ENCODE measurements at places on chromosomes 3 and 15.

- DNase-seq = peak; percentile 56
Observed at GRCh38 chr3:34261001-34261385, 462.6 kb downstream of the PDCD6IP start.

DNA sequence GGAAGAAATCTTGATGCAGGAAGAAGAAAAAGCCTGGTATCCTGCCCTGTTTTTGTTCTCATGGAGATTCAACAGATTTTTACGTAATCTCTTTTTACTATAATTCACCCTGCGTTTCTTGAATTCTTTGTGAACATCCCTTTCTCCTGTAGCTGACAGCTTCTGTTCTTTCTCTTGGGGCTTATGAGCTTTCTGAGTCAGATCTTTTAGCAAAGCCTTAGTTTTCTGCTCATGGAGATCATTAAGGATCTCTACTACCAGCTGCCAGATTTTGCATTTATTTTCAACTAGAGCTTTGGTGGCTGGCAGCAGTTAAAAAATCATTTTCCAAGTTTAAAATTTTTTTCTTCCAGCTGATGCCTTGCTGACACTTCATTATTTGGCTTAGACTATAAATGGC, 51.6 kb downstream of the MOBP start:
- no peak for DNase-seq

DNA sequence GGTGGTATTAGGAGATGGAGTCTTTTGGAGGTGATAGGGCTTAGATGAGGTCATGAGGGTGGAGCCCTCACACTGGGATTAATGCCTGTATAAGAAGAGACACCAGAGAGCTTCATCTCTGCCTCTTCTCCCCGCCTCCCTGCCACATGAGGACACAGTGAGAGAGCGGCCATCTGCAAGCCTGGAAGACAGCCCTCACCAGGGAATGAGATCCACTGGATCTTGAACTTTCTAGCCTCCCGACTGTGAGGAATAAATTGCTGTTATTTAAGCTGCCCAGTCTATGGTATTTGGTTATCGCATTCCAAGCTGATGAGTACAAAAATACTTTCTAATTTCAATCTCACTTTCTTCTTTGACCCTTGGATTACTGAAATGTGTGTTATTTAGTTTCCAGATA, 121.4 kb downstream of the OCA2 start:
- no peak for DNase-seq

- DNase-seq = no peak
Observed at GRCh38 chr3:46348823-46349482, 5.0 kb upstream of the CCR2 start.

DNA sequence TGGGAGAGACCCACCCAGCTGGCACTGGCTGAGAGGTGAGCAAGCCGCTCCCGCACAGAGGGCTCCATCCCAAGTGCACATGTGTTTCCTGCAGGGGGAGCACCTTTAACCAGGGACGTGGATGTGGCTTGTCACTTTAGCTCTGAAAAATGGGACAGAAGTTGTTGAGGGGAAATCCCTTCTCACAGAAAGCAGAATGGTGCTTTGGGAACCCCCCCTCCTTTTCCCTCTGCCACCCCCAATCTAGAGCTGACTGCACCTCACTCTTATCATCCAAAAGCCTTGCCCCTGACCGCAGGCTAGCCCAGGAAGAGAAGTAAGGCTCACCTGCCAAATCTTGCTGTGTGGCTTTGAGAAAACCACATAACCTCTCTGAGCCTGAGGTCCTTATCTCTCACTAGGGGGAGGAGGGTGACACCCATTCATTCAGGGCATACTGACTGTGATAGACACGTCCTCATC, 77.9 kb downstream of the RPN1 start:
- DNase-seq = no peak

DNA sequence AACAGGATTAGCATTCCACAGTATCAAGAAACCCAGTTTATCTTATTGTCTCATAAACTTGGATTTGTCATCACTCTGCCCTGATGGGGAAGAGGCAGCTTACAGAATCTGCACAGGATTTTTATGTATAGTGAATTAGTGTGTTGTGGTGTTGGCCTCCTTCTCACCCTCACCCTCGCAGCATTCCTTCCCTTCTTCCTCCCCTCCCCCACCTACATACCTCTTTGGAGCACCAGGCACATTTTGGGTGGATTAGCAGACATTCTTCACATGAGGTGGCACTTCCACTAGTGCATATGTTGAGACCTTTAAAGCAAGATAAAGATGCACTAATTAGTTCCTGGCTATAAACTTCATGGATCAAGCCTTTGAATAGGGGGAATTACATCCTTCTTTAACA, 13.9 kb downstream of the ITGB5 start:
- no peak for DNase-seq

DNA sequence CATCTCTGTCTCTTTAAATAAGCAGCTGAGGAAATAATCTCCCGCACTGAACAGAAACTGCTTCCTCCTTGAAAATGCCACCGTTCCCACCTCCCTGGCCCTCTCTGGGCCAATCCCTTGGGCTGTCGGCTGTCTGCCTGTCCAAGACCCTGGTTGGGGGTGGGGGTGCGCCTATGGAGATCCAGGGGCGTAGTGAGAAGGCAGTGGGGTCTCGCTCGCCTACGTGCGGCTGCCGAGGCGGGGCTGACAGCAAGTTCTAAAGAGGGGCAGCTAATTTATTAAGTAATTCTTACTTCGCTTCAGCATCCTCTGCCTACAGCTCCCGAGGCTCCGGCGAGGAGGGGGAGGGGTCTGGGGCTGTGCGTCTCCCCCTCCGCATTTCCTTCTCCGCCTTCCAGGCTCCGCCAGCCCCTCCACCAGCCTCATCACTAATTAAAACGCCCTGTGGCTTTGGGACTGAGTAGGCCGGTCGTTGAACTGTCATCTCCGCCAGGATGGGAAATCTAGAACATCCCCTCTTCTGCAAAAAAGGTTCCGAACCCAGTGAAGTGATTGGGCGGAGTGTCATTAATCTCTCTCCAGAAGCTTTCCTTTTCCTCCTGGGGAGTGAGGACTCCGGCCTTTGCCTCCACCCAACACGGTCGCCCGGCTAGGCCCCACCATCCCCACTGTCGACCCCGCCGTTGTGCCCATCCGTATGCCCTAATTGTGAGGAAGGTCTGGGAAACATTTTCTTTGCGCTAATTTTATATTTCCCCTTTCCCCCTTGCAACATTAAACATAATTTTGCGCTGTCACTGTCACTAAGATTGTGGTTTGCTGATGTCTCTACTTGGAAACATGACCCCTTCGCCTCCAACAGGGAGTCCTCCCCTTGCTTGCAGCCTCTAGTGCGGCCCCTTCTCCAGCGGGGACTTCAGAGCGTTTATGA, 16.9 kb downstream of the NR2F2 start:
- DNase-seq = no peak

DNA sequence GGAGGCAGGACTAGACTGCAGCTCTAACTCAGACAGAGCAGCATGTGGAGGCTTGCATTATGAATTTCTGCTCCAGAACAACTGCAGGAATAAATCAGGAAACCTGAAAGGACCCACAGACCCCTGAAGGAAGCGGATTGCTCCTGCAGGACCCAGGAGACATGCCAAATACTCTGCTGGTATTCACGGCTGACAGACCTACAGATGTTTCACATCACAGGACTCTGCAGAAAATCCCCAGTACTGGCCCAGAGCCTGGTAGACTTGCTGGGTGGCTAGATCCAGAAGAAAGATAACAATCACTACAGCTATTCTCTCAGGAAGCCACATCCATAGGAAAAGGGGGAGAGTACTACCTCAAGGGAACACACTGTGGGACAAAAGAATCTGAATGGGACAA, 942.1 kb downstream of the AGBL1 start:
- DNase-seq = no peak

DNA sequence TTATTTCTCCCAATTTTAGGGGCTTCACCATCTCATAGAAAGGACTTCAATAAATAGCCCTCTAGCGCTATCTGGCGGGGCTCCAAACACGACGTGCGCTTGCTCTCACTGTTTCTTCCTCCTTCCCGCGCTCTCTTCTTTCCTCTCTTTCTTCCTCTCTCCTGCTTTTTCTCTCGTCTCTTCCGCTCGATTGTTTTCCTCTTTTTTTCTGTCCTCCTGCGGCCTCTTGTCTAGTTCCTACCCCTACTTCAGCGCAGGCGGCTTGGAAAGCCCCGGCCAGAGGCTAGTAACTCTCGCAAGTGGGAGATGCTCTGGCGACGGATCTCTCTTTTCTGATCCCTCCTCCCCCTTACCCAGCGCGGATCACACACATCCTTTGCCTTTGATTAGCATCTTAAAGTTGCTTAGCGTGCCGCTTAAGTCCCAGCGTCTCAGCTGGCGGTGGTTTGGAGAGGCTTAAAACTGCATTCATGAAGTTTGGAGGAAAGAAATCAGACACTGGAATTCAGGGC, 6.2 kb upstream of the MEIS2 start:
- no peak for DNase-seq

DNA sequence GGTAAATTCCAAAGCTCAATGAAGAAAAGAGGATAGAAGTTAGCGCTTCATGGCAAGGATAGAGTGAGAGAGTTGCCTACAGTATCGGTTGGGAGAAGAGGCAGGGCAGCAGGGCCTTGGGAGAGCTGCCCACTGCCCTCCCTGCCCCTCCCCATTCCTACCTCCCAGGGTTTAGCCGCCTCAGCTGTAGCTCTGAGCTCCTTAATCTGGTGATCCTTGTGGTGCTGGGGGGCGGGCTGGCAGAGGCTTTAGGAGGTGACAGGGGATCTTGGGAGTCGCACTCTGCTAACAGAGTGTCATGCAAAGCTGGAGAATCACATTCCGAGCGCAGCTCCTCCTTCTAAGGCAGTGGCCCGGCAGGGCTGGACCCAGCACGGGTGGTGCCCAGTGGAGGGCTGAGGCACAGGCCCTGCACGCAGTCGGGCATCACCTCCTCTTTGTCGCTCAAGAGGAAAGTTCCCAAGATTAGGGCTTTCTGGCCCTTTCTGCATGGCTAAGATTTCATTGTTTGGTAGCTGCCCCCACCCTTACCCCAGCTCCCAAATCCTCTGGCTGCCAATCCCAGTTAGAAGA, 57.1 kb upstream of the POLG start:
- no peak for DNase-seq

GRCh38 chr3:134658555-134658954, 7.7 kb upstream of the KY start:
- DNase-seq = no peak

GRCh38 chr15:44092221-44092620, 102.8 kb downstream of the FRMD5 start:
- no peak for DNase-seq

DNA sequence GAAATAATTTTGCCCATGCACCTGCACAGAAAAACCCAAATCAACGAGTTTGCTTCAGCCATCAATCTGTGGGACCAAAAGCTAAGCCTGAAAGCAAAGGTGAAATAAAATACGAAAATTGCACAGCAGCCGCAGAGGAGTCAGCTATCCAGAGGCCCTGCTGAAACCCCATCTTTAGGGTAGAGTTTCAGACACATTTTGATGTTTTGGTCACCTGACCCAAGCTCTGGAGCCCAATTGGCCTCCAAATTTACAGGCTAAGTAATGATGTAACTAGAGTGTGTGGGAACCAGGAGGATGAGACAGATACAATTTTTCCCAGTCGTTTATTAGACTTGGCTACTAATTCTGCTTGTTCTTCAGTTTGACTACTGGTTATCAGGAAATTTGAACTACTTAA, 308.6 kb upstream of the ATP11B start:
- no peak for DNase-seq

DNA sequence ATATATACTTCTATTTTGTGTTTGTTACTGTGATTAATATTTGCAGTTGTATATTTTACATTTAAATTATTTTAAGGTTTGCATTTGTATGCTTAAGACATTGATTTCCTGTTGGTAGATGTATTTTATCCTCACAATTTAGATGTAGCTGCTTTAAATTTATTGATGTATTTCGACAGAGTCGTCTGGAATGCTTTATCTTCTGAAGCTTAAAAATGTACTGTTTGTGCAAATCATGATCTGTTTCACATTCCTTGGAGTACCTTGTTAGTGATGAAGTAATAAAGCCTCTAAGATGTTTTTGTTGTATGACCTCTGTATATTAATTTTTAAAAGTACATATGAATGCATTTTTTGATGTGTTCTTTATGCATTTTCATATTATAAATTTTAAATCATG, 1.9 kb downstream of the CHD2 start:
- no peak for DNase-seq

DNA sequence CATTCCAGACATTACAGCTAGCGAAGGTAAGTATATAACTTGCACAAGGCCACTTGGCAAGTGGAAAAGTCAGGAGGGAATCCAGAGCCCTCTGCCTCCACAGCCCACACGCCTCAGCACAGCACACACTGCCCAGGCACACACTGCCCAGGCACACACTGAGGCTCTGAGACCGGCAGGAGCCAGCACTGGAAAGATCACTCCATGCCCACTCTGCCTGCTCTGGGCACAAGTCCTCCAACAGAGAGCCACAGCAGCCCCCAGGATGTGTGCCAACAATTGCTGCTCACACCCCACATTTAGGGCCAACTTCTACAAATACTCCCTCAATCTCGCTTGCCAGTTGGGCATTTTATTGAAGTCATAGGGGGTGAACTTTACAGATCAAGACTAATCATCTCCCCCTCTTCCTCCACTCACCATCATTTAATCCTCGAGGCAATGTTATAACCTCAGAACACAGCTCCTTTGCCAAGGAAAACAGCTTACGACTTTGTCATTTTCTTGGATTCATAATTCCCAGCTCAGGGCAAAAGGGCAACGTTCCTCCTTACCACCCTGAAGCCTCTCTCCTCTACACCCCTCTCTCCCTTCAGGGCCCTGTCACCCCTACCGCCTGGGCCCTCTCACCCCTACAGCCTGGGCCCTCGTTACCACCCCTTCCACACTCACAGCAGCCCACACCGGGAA, 53.0 kb upstream of the TPM1 start:
- DNase-seq = no peak

GRCh38 chr3:149894205-149894604, 76.5 kb downstream of the PFN2 start:
- peak; percentile 54 for DNase-seq

- peak; percentile 54 for DNase-seq
Observed at GRCh38 chr3:10758304-10759037, 57.6 kb upstream of the SLC6A11 start.

GRCh38 chr3:34421762-34422161, 623.3 kb downstream of the PDCD6IP start:
- no peak for DNase-seq

GRCh38 chr3:35946121-35946853, 307.0 kb downstream of the ARPP21 start:
- DNase-seq = peak; percentile 4

DNA sequence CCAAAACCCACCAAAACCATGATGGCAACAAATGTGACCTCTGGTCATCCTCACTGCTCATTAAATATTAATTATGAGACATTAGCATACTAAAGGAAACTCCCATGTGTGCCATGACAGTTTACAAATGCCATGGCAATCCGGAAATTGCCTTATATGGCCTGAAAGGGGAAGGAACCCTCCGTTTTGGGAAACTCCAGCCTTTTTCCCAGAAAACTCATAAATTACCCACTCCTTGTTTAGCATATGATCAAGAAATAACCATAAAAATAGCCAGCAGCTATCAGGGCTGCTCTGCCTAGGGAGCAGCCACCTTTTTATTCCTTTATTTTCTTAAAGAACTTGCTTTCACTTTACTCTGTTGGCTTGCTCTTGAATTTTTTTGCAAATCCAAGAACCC, 992.7 kb downstream of the NTRK3 start:
- no peak for DNase-seq

GRCh38 chr15:73362900-73363299, 5.9 kb downstream of the HCN4 start:
- DNase-seq = no peak
